Effector memory CD8-positive, alpha-beta T cell (primary cell): ENCODE measurements at places on chromosomes 3 and 15.

- no peak for DNase-seq
Observed at GRCh38 chr3:71393093-71393492, 190.4 kb downstream of the FOXP1 start.

DNA sequence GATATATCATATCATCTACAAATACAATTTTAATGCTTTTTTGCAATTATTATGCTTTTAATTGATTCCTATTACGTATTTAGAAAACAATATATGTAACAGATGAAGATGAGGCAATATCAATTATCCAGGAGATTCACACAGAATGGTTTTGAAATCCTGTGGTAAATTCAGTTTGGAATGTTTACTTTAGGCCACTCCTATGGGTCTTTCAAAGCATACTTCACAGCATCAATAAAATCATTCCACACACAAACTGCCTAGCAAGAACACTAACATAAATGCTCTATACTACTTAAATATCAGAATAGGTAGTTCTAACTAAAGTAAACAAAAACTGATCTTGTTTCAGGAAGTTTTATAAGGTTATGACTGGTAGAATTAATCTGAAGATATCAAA lies 90.5 kb downstream of the FAM227B start:
- DNase-seq = no peak

GRCh38 chr15:93943586-93943985 lies 287.8 kb upstream of the MCTP2 start:
- DNase-seq = no peak

- no peak for DNase-seq
Observed at GRCh38 chr3:12750658-12751071, 8.4 kb downstream of the TMEM40 start.

GRCh38 chr3:33915796-33916546 lies 117.5 kb downstream of the PDCD6IP start:
- no peak for DNase-seq

GRCh38 chr3:15153103-15153502 lies 52.9 kb upstream of the CAPN7 start:
- no peak for DNase-seq

GRCh38 chr3:171748064-171748924 lies 62.0 kb downstream of the PLD1 start:
- DNase-seq = no peak
